Stimulated activated CD4-positive, alpha-beta T cell treated with anti-CD3 and anti-CD28 coated beads, Interleukin-12 subunit alpha, Interleukin-12 subunit beta, amount 100 ng/mL, for 24 hours (primary cell): ENCODE measurements at places on chromosomes 7 and 10.

GRCh38 chr7:156993021-156993924 lies 17.2 kb downstream of the MNX1 start:
- DNase-seq = no peak

GRCh38 chr7:875051-875450 lies 1.3 kb upstream of the GET4 start:
- no peak for DNase-seq

- DNase-seq = no peak
Measured at GRCh38 chr10:103265717-103266329, 11.1 kb upstream of the INA start.

DNA sequence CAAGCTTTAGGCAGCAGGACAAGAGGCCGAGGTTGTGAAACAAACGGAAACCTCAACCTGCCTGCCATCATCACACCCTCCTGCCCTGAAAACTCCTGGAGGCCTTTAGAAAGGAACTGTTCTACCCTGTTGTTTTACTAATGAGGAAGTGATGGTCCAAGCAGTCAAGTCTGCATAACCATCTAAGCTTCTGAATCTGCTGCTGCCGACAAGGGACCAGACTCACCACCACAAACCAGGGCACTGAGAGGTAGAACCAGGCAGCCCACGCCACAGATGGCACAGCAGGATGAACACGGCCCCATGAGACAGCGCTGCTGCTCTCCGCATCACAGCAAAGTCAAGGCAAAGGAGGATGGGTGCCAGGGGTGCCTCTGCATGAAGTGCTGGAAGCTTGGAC lies 209.4 kb downstream of the CELF2 start:
- no peak for DNase-seq

DNA sequence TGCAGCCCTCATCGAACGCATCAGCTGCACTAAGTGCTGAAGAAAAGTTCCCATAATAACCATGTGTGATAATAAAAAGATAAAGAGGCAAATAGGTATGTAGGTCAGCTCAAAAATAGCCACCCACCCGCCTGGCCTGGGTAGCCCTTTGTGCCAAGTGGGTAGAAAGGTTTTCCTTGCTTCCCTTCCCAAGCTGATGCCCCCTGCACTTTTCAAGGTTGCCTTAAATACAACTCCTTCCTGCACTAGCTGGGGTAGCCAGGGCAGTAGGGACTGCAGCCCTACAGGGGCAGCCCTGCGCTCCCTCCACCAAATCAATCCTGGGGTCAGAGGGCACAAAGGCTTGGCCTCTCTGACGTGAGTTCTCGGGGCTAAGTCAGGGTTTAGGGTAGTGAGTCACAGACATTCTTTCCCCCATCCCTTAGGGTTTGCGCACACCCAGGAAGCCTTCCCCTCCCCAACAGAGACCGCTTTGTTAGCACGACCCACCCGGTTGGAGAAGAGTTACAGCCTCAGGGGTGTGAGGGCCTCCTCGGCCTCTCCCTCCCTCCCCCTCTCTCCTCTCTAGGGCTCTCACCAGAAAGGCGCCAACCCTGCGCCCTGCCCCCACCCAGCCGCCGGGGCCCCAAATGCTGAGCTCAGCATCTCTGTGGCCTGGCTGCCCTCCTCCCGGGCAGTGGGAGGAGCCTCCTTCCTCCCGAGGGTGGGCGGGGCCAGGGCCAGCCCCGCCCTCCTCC lies 13.3 kb upstream of the DDIT4 start:
- peak; percentile 71 for DNase-seq

DNA sequence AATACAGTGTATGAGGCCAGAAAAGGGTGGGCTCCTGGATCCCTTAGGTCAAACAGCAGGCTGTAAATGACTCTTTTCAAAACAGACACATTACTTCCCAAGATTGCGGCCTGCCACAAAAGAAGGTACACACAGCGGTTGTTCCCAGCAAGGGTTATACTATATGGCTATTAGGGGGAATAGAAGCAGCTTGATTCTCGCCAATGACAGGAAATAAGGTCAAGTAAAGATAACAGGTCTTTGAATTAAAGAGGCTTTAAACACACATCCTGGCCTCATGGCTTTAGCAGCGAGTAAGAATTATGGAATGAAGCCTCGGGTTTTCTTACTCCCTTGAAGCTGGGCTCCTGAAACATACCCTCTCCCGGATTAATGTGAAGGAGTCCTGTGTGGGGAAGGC lies 58.3 kb downstream of the CYP26A1 start:
- DNase-seq = no peak

GRCh38 chr10:94027197-94027596 lies 33.5 kb downstream of the PLCE1 start:
- DNase-seq = no peak

DNA sequence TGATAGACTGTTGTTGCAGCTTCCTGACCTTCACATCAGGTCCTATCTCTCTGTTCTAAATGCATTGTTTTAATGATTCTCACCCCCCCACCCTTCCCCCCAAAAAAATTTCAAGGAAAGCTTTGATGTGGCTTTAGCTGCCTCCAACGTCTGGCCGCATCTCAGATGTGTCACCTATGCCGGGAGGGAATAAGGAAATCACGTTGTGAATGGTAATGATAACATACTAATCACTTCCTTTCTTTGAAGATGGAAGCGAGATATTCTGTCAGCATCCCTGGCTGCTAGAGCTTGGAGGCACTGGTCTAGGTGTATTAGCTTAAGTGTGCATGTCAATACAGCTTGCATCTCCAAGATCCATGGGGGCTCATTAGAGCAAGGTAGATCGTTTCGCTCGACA lies 89.6 kb downstream of the VTI1A start:
- DNase-seq = no peak

GRCh38 chr7:121187222-121187621 lies 141.6 kb upstream of the WNT16 start:
- DNase-seq = no peak

DNA sequence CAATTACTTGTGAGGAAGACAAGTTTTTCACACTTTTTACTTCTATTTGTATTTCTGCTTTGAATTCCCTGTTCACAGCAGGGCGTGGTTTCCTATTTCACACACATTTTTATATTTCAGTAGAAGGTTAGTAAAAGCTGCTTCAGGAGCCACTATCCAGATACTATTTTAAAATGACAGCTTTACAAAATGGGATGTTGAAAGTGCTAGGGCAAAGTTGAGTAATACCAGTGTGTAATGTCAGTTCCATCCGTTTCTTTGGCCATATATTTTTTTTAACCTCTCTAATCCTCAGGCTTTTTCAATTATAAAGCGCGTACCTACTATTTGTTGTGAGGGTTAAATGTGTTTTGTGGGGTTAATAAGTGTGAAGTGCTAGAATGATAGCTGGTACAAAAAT lies 276.6 kb downstream of the GPR158 start:
- DNase-seq = no peak

DNA sequence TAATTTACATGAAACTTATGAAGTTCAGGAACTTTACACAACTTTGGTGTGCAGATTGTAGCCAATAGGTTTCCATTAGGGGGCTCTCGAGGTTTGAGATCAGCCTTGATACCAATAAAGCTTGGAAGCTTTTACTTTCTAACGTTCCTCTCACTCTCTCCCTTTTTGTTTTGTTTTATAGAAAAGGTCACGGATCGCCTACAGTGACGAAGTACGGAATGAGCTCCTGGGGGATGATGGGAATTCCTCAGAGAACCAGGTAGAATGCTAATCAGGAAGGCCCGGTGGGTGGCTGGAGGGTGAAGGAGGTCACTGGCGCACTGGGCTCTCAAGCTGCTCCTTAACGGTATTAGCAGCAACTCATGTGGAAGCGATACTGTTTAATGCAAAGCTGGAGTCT lies 79.9 kb downstream of the VTI1A start:
- DNase-seq = no peak

DNA sequence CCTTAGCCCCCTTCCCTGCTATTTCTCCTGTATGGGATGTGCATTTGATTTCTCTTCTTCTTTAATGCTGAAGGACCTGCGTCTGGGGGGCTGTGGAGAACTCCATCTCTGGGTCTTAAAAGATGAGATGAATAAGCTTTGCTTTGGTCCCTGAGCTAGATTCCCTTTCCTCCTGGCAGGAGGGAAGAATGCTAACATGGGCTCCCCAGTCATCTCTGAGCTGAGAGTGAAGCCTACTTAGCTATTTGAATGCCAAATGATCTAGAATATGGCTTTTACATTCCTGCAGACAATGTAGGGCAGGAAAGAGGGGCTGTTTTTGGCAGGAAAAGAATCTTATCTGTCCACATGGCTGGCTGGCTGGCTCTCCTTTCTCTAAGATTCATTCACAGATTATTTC lies 62.6 kb upstream of the EFCAB10 start:
- DNase-seq = no peak

DNA sequence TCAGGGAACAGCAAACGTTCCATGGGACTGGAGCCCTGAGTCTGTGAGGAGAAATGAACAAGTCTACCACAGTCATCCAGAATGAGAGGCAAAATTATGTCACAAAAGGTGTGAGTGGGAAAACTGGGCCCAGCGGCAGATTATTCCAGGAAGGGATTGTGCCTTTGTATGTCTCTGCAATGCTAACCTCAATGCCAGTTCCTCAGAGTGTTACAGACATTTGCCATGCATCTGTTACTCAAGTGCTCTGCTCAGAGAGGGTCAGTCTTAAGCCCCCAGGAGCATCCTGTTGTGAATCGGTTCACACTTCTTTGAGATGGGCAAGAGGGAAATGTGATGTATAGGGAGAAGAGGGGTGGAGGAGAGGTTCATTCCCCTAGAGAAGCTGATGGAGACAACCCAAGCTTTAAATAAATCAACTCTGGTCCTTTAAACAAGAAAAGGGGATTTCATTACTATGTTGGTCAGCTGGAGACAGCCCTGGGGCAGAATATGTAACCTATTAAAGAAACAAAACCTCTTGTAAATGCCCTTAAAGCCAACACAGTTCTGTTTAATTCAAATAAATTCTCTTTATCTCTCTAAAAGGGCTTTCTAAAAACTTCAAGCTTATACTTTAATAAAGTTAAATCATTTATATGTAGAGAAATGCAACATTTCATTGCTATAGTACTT lies 85.9 kb upstream of the GRB10 start:
- no peak for DNase-seq

- no peak for DNase-seq
Measured at GRCh38 chr7:157299613-157300368, 37.0 kb upstream of the DNAJB6 start.

GRCh38 chr7:68707159-68707558 lies 891.1 kb upstream of the AUTS2 start:
- no peak for DNase-seq

DNA sequence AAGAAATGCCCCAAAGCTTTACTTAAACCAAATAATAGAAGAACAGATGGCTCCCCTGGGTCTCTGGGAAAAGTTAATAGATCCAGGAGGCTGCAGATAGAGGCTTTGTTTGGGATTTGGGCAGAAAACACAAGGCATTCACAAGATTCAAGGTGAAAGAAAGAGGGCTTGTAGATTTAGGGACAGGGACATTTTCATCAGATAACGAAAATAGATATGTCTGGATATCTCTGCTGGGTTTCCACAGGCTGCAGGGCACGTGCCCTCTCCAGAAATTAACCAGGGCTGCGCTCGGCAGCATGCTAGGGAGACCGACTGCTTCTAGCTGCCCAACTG lies 14.9 kb downstream of the CARD11 start:
- no peak for DNase-seq

- DNase-seq = no peak
Measured at GRCh38 chr7:11747715-11748485, 84.1 kb downstream of the THSD7A start.

- DNase-seq = no peak
Measured at GRCh38 chr7:140211698-140212097, 34.9 kb upstream of the KDM7A start.

- no peak for DNase-seq
Measured at GRCh38 chr10:96896884-96897589, 64.9 kb downstream of the LCOR start.

- DNase-seq = no peak
Measured at GRCh38 chr10:22464966-22465629, 119.8 kb downstream of the SPAG6 start.

- no peak for DNase-seq
Measured at GRCh38 chr10:116014871-116015582, 258.0 kb downstream of the GFRA1 start.
